ENCODE measurements at places on chromosomes 2 and 18. TPM values are rescaled to one million over a fixed set of nuclear protein-coding genes. Genes with fewer than 3 reads are reported as not detected.

GRCh38 chr2:71631411-71631931 lies 178.1 kb downstream of the DYSF start:
- DNase-seq = no peak
- no peaks in the 10 kb centered on the region for H3K27me3 ChIP-seq
- H3K4me1 ChIP-seq = no peaks in the 10 kb centered on the region
- no peaks in the 10 kb centered on the region for H3K36me3 ChIP-seq
- H3K4me3 ChIP-seq = no peak overlapping the region

DNA sequence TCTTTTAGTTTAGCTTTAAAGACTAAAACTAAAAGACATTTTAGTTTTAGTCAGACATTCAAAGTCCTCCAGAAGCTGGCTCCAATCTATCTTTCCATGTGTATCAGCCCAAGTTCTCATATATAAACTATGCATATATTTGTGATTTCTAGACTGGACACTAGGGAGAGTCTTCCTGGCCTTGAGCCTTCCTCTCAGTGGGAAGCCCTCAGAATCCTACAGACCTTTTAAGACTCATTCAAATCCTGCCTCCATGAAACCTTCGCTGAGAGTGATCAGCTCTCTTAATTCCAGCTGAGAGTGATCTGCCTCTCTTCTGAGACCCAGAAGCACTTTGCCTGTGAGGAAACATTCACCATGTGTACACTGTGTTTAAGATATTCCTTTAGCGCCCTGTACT lies 452.7 kb downstream of the TGIF1 start:
- no peaks in the 10 kb centered on the region for H3K4me1 ChIP-seq
- no peak overlapping the region for H3K27ac ChIP-seq
- no peaks in the 10 kb centered on the region for H3K36me3 ChIP-seq
- no peak overlapping the region for H3K4me3 ChIP-seq

GRCh38 chr2:26941486-26941885 lies 29.0 kb upstream of the MAPRE3 start:
- H3K36me3 ChIP-seq = no peaks in the 10 kb centered on the region
- no peak overlapping the region for H3K4me3 ChIP-seq
- DNase-seq = no peak
- peaks cover 3% of the 10 kb centered on the region for H3K27me3 ChIP-seq
- no peaks in the 10 kb centered on the region for H3K4me1 ChIP-seq

The CABYR gene
- 11.4 TPM for total RNA-seq

GRCh38 chr18:58026395-58026794 lies 17.6 kb upstream of the NEDD4L start:
- peaks cover 32% of the 10 kb centered on the region for H3K27me3 ChIP-seq
- no peak for DNase-seq
- H3K4me1 ChIP-seq = no peaks in the 10 kb centered on the region
- no peak overlapping the region for H3K4me3 ChIP-seq
- H3K27ac ChIP-seq = no peak overlapping the region

Data from endothelial cell of umbilical vein (primary cell).